Ascending aorta (tissue), 2 donors: ENCODE measurements at places on chromosomes 4 and X. TPM values are rescaled to one million over a fixed set of nuclear protein-coding genes. Genes with fewer than 3 reads are reported as not detected.

GRCh38 chr4:134539729-134540231, 338.2 kb upstream of the PABPC4L start:
- no peaks in the 10 kb centered on the region for H3K4me1 ChIP-seq
- H3K4me3 ChIP-seq, result no peak overlapping the region
- H3K27me3 ChIP-seq, result no peaks in the 10 kb centered on the region
- H3K27ac ChIP-seq, result no peak overlapping the region

The PLK4 gene
- not detected for total RNA-seq

DNA sequence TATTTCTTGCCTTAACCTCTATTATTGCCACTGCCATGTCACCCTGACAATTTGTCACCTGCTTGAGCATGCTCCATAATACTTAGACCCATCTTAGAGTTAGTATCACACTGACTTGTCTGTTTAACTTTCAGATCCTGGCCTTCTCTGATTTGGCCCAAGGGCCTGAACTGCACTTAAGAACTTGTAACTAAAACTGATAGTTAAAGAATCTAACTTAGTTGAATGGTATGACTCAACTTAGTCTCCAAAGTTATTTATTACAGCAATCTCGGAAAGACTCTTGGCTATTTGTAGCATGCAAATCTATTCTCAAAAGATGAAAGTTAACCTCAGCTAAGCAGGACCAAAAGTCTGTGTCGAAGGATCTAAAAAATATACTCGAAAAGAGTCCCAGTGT, 72.3 kb downstream of the IGSF1 start:
- no peak overlapping the region for H3K4me3 ChIP-seq
- H3K27ac ChIP-seq, result no peak overlapping the region
- no peaks in the 10 kb centered on the region for H3K4me1 ChIP-seq
- H3K36me3 ChIP-seq, result no peaks in the 10 kb centered on the region

GRCh38 chrX:130975947-130976346, 72.9 kb upstream of the ENOX2 start:
- no peak overlapping the region for H3K4me3 ChIP-seq
- no peaks in the 10 kb centered on the region for H3K27me3 ChIP-seq
- H3K36me3 ChIP-seq, result no peaks in the 10 kb centered on the region
- no peaks in the 10 kb centered on the region for H3K4me1 ChIP-seq
- no peak overlapping the region for H3K27ac ChIP-seq
- DNase-seq, result no peak

- no peak overlapping the region for H3K4me3 ChIP-seq
- peaks cover 13% of the 10 kb centered on the region for H3K4me1 ChIP-seq
- DNase-seq, result no peak
- no peaks in the 10 kb centered on the region for H3K27me3 ChIP-seq
These were observed 355.4 kb downstream of the ANK2 start for GRCh38 chr4:113404841-113405240.

The FRG1 gene
- 1.2 TPM for total RNA-seq

GRCh38 chr4:126338548-126338947, 1023.8 kb downstream of the FAT4 start:
- no peak for DNase-seq
- no peak overlapping the region for H3K27ac ChIP-seq
- H3K36me3 ChIP-seq, result no peaks in the 10 kb centered on the region
- no peak overlapping the region for H3K4me3 ChIP-seq
- H3K4me1 ChIP-seq, result no peaks in the 10 kb centered on the region

GRCh38 chrX:104137496-104137895, 19.3 kb downstream of the SLC25A53 start:
- no peak overlapping the region for H3K4me3 ChIP-seq
- no peaks in the 10 kb centered on the region for H3K4me1 ChIP-seq
- H3K27me3 ChIP-seq, result no peaks in the 10 kb centered on the region
- no peak overlapping the region for H3K27ac ChIP-seq
- H3K36me3 ChIP-seq, result no peaks in the 10 kb centered on the region

- DNase-seq, result no peak
- H3K27me3 ChIP-seq, result no peaks in the 10 kb centered on the region
- H3K4me1 ChIP-seq, result no peaks in the 10 kb centered on the region
- no peak overlapping the region for H3K4me3 ChIP-seq
- no peak overlapping the region for H3K27ac ChIP-seq
- no peaks in the 10 kb centered on the region for H3K36me3 ChIP-seq
These were observed 371.6 kb downstream of the DMD start for GRCh38 chrX:32839781-32840180.

The MAD2L1 gene
- total RNA-seq, result 12.8 TPM

DNA sequence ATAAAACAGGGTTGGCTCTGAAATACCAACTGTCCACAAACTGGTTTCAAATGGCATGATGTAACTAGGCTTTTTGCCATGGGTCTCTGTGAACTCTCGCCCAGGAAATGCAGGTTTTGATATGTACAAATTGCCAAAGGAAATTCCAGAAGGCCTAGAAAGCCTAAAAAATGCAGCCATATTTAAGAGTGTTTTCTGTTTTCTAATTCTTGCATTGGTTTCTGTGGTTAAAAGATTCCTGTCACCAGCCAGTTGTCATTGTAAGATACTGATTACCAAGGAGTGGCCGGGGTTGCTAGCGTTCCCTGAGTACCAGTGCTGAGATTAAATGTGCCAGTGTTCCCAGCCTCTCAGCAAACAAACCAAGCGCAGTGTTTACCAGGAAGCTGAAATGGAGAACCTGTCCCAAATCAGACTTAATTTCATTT, 53.9 kb upstream of the SORBS2 start:
- H3K27me3 ChIP-seq, result no peaks in the 10 kb centered on the region
- peaks cover 15% of the 10 kb centered on the region for H3K4me1 ChIP-seq
- no peaks in the 10 kb centered on the region for H3K36me3 ChIP-seq
- DNase-seq, result no peak
- H3K27ac ChIP-seq, result peak overlapping the region; percentile 58
